Stimulated activated CD8-positive, alpha-beta memory T cell treated with anti-CD3 and anti-CD28 coated beads, Interleukin-15, amount 100 ng/mL, for 1 hour (primary cell): ENCODE measurements at places on chromosomes 11 and 22.

DNA sequence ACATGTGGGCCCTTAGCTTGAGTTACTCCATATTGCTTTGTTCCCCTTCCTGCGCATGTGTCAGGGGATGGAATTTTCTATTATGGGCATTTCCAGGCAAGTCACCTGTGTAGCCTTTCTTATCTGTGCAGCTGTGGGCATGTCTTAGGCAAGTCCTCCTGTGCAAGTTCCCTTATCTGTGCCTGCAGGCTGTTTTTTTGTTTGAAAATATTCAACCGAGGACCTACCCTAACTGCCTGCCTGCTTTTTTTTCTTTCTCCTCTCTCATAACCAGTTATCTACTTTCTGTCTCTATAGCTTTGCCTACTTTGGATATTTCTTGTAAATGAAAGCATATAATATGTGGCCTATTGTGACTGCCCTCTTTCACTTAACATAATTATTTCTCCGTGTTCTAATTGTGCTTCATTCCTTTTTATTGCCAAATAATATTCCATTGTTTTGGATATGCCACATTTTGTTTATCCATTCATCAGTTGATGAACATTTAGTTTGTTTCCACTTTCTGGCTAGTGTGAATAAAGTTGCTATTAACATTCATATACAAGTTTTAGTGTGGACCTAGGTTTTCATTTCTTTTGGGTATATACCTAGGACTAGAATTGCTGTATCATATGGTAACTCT lies 83.6 kb upstream of the CADM1 start:
- no peak for DNase-seq

DNA sequence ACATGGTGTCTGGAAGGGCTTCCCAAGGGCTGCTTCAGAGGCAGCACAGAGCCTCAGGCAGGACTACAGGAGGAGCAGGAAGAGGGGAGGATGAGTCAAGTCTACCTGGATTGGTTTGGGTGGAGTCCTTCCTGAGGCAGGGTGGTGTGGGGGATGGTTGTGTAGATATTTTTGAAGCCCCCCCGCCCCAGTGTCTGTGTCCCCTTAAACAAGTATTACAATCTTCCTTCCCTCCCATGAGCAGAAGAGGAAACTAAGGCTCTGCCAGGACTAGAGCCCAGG lies 34.7 kb upstream of the FCHSD2 start:
- no peak for DNase-seq

GRCh38 chr11:66465373-66466224 lies 1.1 kb upstream of the PELI3 start:
- no peak for DNase-seq

GRCh38 chr11:45023065-45023365 lies 72.3 kb upstream of the TP53I11 start:
- no peak for DNase-seq

GRCh38 chr22:50479721-50480120 lies 1.6 kb upstream of the ADM2 start:
- DNase-seq, result no peak

- DNase-seq, result no peak
Observed at GRCh38 chr22:43481568-43482317, 69.9 kb downstream of the MPPED1 start.
